ENCODE measurements at places on chromosomes 1 and 21.

- no peak for DNase-seq
Observed at GRCh38 chr1:107991371-107992066, 26.5 kb upstream of the VAV3 start.

GRCh38 chr1:85351202-85351828, 74.9 kb upstream of the BCL10 start:
- no peak for DNase-seq

GRCh38 chr1:46021046-46021996, 111.1 kb downstream of the PIK3R3 start:
- DNase-seq, result no peak

- DNase-seq, result no peak
Observed at GRCh38 chr1:178643349-178643748, 81.7 kb upstream of the RALGPS2 start.

All from T-helper 1 cell (primary cell).